Stimulated activated CD8-positive, alpha-beta memory T cell treated with anti-CD3 and anti-CD28 coated beads, Interleukin-7, amount 100 ng/mL, for 48 hours (primary cell): ENCODE measurements at places on chromosomes 16 and 17.

- DNase-seq: no peak
Measured at GRCh38 chr17:19248151-19248927, 11.2 kb downstream of the EPN2 start.

GRCh38 chr17:15220785-15221184 lies 44.3 kb downstream of the PMP22 start:
- no peak for DNase-seq

DNA sequence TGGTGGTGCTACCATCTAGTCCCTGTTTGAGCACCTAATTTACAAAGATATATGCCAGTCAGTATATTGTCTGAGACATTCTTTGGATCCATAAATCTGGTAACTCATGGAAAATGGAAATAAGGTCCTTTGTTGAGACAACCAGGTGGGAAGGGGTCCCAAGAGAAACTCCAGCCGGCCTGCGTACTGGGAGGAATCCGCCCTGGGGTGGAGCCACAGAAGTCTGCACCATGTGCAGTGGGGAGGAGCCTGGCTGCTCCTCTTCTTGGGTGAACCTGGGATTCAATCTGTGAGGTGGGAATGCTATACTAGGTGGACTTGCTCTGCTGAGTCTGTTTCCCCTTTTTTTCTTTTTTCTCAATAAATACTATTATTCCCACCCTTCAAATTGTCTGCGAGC lies 339.2 kb upstream of the TNRC6C start:
- DNase-seq: no peak

DNA sequence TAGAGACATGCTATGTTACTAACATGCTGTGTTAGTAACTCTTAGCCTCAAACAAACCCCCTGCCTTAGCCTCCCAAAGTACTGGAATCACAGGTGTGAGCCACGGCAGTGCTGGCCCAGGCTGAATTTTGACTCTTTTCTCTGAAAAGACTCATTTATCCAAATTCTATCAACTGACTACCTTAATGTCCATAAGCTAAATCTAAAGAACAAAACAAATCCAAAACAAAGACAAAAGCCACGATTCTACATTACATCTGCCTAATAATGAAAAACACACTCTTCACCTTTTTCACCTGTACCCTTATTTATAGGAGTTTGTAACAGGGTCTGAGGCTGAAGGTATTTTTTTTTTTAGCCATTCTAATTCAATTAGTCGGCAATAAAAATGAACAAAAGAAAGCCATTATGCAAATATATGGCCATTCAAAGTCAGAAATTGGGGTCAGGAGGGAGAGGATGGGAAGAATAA lies 432.5 kb downstream of the RBFOX1 start:
- DNase-seq: no peak

- DNase-seq: no peak
Measured at GRCh38 chr17:75828076-75828400, 16.2 kb downstream of the UNC13D start.

DNA sequence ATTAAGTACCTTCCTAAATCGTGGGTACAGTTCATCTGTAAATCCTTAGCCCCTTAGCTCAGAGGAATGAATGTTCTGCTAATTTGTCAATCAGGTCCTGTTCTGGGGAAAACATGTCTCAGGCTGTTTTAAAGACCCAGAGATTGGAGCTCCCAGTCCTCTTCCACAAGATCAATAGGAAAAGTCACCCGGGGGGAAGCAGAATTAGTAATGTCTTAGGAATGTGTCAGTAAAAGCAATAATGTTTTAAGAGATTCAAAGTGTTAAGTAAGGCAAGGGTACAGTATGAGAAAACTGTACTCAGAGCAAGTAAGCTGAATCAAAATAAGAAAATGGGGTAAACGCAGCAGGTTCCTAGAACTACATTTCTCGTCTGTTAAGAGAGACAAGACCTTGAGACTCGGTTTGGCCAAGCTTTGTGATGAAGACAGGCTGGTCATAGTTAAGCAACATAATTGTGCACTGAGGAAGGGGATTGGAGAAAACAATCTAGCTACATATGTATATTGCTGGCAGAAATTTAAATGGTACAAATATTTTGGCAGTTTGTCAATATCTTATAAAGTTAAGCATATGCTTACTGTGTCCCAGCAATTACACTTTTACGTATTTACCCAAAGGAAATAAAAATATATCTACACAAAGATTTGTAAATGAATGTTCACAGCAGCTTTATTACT lies 192.9 kb upstream of the C17orf78 start:
- no peak for DNase-seq

- no peak for DNase-seq
Measured at GRCh38 chr16:74898659-74899058, 86.3 kb downstream of the WDR59 start.

- no peak for DNase-seq
Measured at GRCh38 chr17:82528484-82529265, 9.1 kb downstream of the FOXK2 start.

GRCh38 chr17:63946440-63947363 lies 14.6 kb upstream of the CD79B start:
- DNase-seq: peak; percentile 24

DNA sequence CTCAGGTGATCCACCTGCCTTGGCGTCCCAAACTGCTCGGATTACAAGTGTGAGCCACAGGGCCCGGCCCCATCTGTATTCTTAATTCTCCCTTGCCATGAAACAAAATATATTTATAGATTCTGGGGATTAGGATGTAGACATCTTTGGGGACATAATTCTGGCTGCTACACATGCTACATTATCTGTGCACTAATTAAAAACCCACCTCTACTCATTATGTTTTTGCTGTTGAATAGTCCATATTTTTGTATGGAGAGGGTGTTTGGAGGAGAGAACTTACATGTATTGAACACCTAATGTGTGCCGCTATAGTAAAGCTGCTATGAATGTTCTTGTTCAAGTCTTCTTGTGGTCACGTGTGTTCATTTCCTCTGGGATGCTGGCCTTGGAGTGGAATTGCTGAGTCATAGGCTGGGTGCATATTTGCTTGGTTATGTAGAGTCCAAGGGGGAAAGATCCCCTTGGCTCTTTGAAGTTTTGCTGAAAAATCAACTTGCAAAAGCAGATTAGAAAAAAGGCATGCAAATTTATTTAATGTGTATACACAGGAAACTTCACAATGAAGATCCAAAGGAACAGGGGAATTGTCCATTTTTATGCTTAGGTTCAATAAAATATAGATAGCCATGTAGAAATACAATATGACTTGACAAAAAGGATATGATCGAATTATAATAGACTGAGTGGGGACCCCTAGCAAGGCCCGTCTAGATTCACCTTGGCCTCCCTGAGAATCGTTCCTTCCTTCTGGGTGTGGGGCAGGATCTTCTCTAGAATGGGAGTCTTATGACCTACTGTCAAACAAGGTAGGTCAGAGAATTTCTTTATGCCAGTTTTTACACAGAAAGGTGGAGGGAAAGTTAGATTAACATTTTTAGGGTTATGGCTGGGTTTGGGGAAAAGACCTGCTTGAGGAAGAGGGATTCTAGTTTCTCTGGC lies 42.1 kb upstream of the GPRC5B start:
- no peak for DNase-seq
